SK-MEL-5 (cell line): ENCODE measurements at places on chromosomes 7 and 10. TPM values are rescaled to one million over a fixed set of nuclear protein-coding genes. Genes with fewer than 3 reads are reported as not detected.

The AGR2 gene
- not detected in 2 replicates for total RNA-seq

The MYH16 gene
- total RNA-seq, result not detected in 2 replicates

The CHAT gene
- not detected in 2 replicates for total RNA-seq

The MET gene
- total RNA-seq, result 330 and 331 TPM in 2 replicates

The NPSR1 gene
- not detected in 2 replicates for total RNA-seq

The VGF gene
- 848 and 983 TPM in 2 replicates for total RNA-seq

The GLI3 gene
- 1.4 and 2.7 TPM in 2 replicates for total RNA-seq
